Breast epithelium (tissue), 4 donors: ENCODE measurements at places on chromosomes 3 and 15. TPM values are rescaled to one million over a fixed set of nuclear protein-coding genes. Genes with fewer than 3 reads are reported as not detected.

- no peak overlapping the region for H3K4me3 ChIP-seq
- H3K27me3 ChIP-seq = no peaks in the 10 kb centered on the region
- no peaks in the 10 kb centered on the region for H3K36me3 ChIP-seq
- H3K4me1 ChIP-seq = no peaks in the 10 kb centered on the region
Observed at GRCh38 chr3:30847592-30847991, 46.9 kb downstream of the GADL1 start.

- H3K27me3 ChIP-seq = no peaks in the 10 kb centered on the region
- no peaks in the 10 kb centered on the region for H3K36me3 ChIP-seq
- H3K27ac ChIP-seq = no peak overlapping the region
- H3K4me1 ChIP-seq = no peaks in the 10 kb centered on the region
- no peak overlapping the region for H3K4me3 ChIP-seq
Observed at GRCh38 chr15:77094397-77095030, 23.6 kb upstream of the TSPAN3 start.

- peaks cover 4% of the 10 kb centered on the region for H3K4me1 ChIP-seq
- no peaks in the 10 kb centered on the region for H3K36me3 ChIP-seq
- H3K27ac ChIP-seq = no peak overlapping the region
- H3K4me3 ChIP-seq = no peak overlapping the region
- no peaks in the 10 kb centered on the region for H3K27me3 ChIP-seq
- no peak for DNase-seq
Observed at GRCh38 chr3:64438812-64439211, 213.5 kb upstream of the PRICKLE2 start.

Gene GRIP2
- total RNA-seq = 0.16 TPM

Gene FRMD4B
- total RNA-seq = 35.0 TPM
